Activated CD8-positive, alpha-beta T cell treated with anti-CD3 and anti-CD28 coated beads, Interleukin-2, amount 10 ng/mL, durations not matched to agents 7 days and 5 days (primary cell): ENCODE measurements at places on chromosomes 16 and 17. TPM values are rescaled to one million over a fixed set of nuclear protein-coding genes. Genes with fewer than 3 reads are reported as not detected.
A peak's percentile ranks its signal among the peaks of the same experiment; 100 is the strongest.

Gene HLF
- total RNA-seq, result 0.13 TPM

Gene TEX19
- total RNA-seq, result not detected

Gene TRIM47
- 31.4 TPM for total RNA-seq

Gene TAOK1
- 53.0 TPM for total RNA-seq

Gene APOBR
- total RNA-seq, result 32.2 TPM

Gene CDH3
- not detected for total RNA-seq

- no peak for DNase-seq
Observed at GRCh38 chr16:30700491-30700890, 1.5 kb downstream of the SRCAP start.

GRCh38 chr16:74865922-74866598, 91.4 kb upstream of the FA2H start:
- DNase-seq, result no peak

- no peak for DNase-seq
Observed at GRCh38 chr16:87308826-87309225, 8.4 kb downstream of the C16orf95 start.

- DNase-seq, result no peak
Observed at GRCh38 chr17:41631898-41632285, 7.5 kb upstream of the KRT17 start.

DNA sequence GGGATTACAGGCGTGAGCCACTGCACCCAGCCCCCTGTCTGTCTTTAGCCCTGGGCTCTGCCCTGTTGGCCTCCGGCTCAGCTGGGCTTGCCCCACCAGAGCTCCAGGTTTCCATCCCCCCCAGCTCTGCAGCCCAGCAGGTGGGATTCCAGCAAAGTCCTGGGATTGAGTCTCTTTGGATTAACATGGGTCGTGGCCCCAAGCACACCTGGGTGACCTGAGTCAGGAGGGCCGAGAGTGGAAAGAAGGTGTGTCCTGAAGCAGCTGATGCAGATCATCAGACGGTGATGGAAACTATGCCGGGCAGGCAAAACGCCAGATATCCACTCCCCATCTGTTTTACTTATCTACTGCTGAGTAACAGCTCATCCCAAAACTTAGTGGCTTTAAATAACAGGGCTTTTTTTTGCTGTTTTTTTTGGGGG, 72.5 kb downstream of the KNOP1 start:
- DNase-seq, result no peak

GRCh38 chr17:49224198-49224996, 6.2 kb downstream of the PHOSPHO1 start:
- DNase-seq, result peak; percentile 78

GRCh38 chr16:82658796-82659195, 32.0 kb downstream of the CDH13 start:
- no peak for DNase-seq

DNA sequence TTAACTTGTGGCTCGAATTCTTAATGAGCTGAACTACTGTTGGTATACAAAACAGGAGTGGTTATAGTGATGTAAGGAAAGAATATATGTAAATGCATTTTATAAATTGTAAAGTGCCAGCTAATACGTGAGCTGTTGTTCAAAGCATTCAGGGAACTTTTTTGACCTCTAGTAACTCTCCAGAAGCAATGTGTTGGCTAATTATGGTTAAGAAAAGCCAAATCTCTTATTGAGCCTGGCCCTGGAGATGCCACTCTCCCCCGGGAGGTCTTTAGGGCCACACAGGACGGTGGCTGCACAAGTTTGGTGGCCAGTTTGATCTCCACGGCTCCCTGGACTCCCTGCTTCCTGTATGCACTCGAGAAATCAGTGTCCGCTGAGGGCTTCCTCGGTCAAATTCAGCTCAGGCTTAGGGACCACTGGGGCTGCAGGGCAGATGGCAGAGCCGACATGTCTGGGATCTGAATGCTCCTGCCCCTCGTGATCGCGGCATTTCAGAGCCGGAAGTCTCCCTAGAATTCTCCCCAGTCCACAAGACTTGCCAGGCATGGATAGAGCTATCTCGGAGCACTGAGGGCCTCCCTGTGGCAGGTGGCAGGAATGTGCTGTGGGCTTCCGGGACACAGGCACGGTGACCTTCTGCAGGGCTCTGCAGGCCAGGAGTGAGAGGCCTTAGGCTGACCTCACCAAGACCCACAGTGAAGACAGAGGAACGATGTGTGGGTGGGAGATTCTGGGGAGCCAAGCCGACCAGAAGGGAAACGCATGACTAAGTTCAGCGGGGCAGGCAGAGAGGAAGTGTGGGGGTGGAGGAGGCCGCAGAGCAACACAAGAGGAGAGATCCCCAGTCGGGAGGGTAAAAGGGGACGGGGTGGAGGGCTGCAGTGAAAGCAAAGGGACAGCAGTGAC, 18.6 kb upstream of the PITPNM3 start:
- peak; percentile 59 for DNase-seq

DNA sequence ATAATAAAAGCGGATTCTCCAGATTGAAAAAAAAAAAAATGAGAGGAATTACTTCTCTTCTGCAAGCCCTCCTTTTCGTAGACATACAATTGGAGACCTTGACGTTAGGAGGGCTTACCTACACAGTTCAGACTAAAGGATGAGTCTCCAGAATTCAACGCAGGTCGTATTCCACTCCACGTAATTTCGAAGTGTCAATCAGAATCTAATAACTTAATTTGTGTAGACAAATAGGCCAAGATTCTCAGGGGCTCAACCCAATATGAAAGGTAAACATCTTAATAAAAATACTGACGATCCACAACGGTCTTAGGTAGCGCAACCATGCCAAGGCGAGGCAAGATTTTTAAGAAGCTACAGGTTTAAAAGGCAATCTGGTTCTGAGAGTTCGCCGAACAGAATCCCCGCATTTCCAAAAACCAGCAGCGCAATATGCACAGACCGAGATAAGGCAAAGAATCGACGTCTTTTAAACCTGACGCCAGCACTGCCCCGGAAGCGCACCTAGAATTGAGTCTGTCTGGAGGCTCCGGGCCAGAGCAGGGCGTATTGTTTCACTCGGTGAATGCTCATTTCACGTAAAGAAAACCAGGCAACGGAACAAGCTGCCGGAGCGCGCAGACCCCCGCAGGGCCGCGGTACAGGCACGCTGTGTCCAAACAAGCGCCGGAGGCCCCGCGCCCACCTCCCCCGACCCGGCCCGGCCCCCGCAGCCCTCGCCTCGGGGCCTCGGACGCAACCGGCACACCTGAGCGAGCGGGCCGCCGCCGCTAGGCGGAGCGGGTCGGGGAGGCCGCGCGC, 623 bp downstream of the MBTPS1 start:
- peak; percentile 73 for DNase-seq

DNA sequence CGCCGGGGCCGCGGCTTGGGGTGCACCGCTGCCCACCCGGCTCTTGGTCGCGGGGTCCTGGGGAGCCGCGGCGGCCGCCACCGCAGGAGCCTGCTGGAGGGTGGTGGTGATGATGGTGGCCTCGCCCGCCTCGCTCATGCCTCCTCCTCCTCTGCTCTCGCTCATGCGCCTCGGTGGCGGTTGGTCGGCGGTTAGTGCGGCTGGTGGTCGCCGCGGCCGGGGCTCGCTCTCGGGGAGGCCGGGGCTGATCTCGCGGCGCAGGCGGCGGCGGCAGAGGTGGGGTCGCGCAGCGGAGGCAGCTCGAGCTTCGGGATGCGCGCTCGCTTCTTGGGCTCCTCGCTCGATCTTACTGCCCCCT, 41.6 kb downstream of the AHSP start:
- peak; percentile 22 for DNase-seq
